ENCODE measurements at places on chromosomes 2 and 18.

DNA sequence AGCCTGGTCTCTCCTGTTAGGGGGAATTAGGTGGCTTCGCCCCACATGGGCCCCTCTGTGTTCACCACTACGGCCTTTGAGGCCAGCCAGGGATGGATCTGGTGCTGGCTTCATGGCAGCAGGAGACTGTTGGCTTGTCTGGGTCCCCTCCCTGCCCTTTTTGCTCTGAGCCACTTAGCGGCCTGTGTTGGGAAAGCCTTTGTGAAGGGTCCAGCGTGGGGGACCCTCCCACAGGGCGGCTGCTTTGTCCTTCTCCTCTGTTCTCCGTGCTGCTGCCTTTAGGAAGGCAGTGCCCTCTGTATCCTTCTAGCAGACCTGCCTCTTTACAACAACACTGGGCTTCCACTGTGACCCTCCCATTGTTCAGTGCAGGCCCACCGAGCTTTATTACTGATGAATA lies 118.4 kb downstream of the TSN start:
- no peak for DNase-seq

DNA sequence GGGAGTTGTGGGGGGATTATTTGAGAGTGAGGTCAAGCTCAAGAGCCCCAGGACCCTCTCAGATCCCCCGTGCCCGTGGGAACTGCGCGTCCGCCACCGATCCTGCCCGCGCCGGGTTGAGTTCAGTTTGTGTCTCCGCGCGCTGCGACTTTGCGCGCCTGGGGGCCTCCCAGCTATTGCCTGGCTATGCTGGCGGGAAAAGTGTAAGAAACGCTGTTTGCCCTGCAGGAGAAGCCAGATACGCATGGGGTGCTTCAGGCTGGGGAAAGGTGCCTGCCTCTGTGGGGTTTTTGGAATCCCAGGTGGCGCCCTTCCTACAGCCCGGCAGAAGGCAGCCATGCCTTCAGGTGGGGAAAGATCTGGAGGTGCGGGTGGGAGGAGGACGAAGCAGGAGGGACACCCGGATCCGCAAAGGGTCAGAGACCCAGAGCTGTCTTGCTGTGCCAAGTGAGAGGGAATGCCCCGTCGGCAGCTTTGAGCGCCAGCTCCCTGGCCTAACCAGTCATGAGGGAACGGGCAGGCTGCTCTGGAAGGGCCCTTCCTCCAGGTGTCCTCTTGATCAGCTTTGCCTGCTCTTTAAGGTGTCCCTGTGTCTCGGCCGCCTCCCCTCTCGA lies 22.5 kb downstream of the TEX44 start:
- DNase-seq: no peak

- no peak for DNase-seq
Measured at GRCh38 chr2:209476367-209477208, 52.7 kb downstream of the MAP2 start.

DNA sequence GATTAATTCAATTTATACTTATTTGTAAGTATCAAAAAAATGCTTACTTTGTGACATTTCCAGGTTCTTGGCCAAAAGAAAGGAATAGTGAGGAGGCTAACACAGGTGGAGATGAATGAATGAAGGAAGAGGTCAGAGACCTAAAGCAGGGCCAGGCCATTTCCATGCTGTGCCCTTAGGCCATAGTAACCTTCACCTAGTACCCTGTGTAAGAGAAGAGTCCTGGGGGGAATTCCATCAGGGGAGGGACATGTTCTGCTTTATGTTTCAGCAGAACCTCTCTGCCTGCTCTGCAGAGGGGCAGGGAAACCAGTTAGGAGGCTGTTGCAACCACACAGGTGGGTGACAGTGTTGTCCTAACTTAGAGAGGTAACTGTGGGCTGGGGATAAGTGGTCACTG lies 204.2 kb upstream of the CDH20 start:
- DNase-seq: no peak

- no peak for DNase-seq
Measured at GRCh38 chr2:160606341-160606740, 112.7 kb upstream of the RBMS1 start.

GRCh38 chr18:64332835-64333234 lies 183.9 kb upstream of the LINC00305 start:
- DNase-seq: no peak

DNA sequence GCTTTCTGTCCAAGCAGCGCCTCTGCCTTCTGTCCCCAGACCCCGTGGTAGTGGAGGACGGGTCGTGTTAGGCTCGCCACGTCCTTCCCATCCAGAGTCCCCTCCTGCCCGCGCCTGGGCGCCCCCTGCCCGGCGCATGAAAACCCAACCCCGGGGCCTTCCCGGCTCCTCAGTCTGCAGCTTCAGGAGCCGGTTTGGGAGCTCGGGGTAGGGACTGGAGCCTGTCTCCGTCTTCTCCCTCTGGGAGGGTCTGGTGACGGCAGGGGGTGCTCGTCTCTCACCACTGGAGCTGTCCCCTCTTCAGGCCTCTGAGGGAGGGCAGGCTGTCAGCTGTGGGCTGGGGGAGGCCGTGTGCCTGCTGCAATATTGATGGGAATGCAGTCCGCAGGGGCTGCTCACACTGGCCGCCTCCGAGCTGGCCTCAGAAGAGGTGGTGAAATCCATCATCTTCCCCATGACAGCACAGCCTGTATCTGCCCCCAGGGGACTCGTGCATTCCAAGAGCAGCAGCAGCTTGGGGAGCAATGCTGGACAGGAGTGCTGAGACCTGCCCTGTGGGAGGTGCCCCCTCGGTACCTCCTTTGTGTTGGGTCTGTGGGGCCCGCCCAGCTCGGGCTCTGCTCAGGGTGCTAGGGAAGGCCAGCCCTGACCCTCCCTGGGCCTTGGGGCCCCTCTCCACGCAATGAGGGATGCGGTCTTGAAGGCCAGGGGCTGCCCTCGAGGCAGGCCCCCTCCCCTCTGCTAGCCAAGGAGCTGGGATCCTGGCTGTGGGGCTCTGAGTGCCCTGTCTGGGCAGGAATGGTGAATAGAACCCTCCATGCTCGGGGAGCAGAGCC lies 17.8 kb upstream of the KLHL30 start:
- no peak for DNase-seq

GRCh38 chr2:166653185-166653813 lies 159.2 kb upstream of the SCN7A start:
- DNase-seq: no peak

DNA sequence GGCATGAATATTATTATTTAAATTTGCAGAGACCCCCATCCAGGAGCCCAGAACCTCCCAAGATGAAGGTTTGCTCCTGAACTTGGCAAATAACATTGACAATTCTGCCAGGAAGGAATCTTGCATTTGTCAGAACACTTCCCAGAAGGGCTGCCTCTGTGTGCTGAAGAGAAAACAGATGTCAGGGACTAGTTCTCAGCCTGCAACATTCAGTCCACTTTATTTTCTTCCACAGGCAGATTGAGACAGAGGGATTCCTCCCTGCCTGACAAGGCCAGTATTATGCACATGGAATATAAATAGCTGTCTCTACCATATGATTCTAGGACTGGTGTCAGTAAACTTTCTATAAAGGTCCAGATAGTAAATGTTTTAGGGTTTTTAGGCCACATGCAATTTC lies 171.5 kb upstream of the SIX2 start:
- DNase-seq: no peak

GRCh38 chr18:9817286-9817685 lies 68.5 kb upstream of the TXNDC2 start:
- DNase-seq: no peak

DNA sequence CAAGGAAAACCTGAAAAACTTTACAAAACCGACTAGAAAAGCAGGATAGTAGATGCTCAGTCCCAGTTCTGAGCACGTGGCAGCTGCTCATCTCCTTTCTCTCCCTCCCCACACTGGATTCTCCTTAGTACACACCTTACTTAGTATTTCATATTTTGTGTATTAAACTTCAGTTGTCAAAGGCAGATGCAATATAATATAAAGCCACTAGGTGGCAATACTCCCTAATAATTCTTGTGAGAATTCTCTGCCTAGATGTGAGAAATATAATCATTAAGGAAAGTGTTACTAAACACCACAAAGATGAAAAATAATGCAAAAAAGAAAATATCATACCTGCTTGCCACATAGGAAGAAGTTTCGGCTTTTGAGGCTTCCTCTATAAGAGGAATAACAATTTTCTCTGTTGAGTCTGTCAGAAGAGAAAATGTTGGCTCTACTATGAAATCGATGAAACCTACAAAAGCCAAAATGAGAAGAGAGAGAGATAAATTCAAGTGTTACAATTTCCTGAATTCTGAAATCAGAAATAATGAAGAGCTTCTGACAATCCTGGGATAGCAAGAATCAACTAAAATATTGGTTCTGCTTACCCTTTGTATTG lies 200.6 kb downstream of the PPP1R1C start:
- DNase-seq: no peak

GRCh38 chr2:118696786-118697465 lies 150.5 kb downstream of the EN1 start:
- DNase-seq: no peak

DNA sequence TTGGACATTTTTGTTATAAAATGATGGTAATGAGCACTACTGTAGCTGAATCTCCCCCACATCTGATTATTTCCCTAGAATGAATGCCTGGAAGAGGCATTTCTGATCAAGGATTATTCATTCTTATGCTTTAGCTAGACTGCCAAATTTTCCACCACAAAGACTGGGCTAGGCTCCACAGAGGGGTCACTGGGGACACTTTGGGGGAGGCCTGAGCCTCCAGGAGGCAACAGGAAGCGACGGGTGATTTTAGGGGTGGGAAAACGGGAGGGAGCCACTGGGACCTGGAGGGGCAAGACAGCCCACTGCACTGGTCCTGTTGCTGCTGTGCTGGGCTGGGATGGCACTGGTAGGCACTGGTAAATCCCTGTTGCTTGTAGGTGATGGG lies 2.4 kb upstream of the ASB1 start:
- DNase-seq: no peak

DNA sequence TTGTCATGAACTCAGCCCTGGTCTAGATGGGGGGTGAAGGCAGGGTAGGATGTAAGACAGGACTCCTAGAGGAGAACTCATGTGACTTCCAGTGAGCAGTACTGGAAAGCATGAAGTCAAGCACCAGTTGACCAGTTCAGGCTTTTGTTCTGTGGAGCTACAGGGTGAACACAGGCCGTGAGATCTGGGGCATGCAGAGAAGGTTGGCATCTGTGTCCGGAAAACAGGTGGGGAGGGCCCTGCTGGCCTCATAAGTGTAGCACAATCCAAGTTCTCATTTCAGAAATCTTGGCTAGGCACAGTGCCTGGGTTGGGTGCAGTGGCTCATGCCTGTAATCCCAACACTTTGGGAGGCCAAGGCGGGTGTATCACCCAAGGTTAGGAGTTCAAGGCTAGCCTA lies 50.9 kb upstream of the SPATS2L start:
- DNase-seq: no peak

DNA sequence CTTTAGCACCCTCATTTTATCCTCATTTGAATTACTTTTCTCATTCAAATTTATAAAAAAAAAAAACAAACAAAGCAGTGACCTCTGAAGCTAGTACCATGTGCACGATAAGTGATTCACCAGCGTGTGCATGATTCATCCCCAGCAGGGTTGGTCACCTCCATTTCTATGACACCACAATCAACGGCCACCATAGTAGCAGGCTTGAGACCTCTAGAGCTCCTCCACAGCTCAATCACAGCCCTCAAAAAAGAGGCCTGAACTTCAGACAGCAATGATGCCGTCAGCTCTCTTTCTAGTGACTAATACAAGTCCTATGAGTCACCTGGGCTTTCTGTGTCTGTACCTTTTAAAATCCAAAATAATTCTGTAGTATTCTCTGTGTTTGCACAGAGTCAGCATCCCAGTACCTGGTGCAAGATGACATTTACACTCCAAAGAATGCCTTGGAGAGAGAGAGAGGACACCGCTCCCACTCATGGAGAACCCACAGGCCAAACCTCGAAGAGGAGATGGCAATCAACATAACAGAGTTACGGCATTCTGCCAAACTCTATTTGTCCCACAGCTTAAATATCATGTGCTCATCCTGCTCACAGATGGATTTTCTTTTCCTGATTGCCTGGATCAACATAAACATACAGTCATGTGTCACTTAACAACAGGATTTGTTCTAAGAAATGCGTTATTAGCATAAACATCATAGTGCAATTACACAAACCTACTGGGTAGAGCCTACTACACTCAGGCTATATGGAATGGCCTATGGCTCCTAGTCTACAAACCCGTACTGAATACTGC lies 58.7 kb downstream of the L3MBTL4 start:
- DNase-seq: no peak

DNA sequence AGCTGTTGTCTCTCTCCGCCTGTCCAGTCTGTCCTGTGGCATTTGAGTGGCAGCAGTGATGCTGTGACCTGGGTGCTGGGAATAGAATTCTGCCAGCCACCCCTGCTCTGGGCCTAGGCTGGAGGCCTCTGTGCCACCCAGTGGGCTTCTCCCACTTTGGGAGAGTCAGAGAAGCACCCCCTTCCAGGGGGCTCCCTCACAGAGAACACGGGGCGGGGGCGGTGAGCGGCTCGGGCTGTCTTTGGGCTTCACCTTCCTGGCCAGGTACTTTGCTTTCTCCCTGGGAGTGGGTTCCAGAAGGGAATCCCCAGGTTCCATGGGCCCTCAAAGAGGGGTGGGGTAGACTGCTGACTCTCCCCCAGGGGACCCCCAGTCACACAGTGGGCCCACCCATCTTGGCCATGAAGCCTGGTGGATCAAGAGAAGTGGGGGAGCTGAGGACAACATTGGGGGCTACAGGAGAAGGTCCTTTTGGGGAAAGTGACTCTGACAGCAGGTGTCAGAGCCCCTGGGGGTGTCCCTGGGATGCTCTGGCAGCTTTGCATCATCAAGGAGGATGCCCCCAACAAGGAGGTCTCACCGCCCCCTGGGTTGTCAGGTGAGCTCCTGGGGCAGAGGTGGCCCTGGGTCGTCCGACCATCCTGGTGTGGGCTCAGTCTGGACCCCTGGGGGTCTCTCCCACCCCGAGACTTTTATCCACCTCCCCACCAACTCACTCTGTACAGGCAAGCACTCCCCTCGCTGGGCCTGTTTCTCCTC lies 18.8 kb upstream of the BOK start:
- DNase-seq: no peak

GRCh38 chr2:233513953-233514655 lies 52.5 kb downstream of the USP40 start:
- no peak for DNase-seq

DNA sequence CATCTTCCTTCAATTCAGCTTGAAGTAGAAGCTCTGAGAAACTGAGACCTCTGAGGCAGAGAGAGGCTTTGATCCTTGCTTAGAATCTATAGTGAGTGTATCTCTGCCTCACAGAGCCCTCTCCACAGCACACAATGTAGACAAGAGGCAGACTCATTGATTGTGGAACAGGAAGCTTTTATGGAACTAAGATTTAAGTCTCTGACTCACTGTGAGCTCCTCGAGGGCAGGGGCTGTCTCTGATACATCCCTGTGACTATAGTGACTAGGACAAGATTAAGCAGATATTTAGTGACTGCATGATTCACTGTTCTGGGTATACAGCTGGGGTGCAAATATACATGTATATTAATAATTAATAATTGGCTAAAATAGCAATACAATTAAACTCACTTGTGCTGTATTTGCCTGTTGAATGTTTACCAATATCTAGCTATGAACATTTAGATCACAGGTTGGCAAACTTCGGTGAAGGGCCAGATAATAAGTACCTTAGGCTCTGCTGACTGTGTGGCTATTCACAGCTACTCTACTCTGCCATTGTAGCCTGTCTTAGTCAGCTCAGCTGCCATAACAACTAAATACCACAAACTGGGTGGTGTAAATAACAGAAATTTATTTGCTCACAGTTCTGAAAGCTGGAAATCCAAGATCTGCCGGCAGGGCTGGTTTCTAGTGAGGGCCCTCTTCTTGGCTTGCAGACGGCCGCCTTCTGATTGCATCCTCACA lies 54.4 kb downstream of the ARHGEF4 start:
- DNase-seq: no peak
